Adrenal gland (tissue), 19 donors: ENCODE measurements at places on chromosomes 3 and 15. TPM values are rescaled to one million over a fixed set of nuclear protein-coding genes. Genes with fewer than 3 reads are reported as not detected.

DUT gene
- 92.8 TPM for total RNA-seq

- DNase-seq, result peak; percentile 61
- H3K27me3 ChIP-seq, result no peaks in the 10 kb centered on the region
- H3K36me3 ChIP-seq, result peaks cover 48% of the 10 kb centered on the region
Measured at GRCh38 chr15:41284427-41285177, 47.8 kb downstream of the OIP5 start.

GRCh38 chr3:193796089-193796488 is 203.1 kb downstream of the OPA1 start:
- no peak for DNase-seq
- no peak overlapping the region for H3K4me3 ChIP-seq
- H3K27ac ChIP-seq, result no peak overlapping the region
- no peaks in the 10 kb centered on the region for H3K27me3 ChIP-seq
- H3K4me1 ChIP-seq, result peaks cover 15% of the 10 kb centered on the region
- H3K36me3 ChIP-seq, result no peaks in the 10 kb centered on the region

- H3K4me3 ChIP-seq, result no peak overlapping the region
- no peaks in the 10 kb centered on the region for H3K4me1 ChIP-seq
- no peaks in the 10 kb centered on the region for H3K27me3 ChIP-seq
- H3K27ac ChIP-seq, result no peak overlapping the region
Measured at GRCh38 chr3:84126160-84126559, 832.6 kb upstream of the CADM2 start.

DNA sequence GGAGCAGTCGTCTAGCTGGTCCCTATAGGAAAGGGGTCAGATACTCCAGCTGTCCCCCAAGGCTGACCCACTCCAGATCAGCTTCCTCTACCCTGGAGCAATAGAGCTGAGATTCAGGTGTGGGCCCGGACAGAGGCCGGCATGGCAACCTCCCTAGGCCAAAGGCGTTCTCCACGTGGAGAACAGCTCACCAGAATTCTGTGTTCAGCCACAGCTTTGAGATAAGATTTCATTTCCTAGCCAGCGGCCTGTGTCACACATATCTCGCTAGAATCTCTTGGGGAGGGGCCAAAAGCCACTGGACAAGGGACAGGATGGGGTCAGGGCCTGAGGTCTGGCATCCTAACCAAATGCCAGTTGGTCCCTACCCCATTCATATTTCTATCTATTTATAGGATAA is 20.1 kb downstream of the SRGAP3 start:
- H3K4me3 ChIP-seq, result no peak overlapping the region
- H3K27me3 ChIP-seq, result no peaks in the 10 kb centered on the region
- H3K36me3 ChIP-seq, result no peaks in the 10 kb centered on the region
- peaks cover 58% of the 10 kb centered on the region for H3K4me1 ChIP-seq
- H3K27ac ChIP-seq, result peak overlapping the region; percentile 3
- DNase-seq, result peak; percentile 91

- peak overlapping the region; percentile 39 for H3K27ac ChIP-seq
- no peaks in the 10 kb centered on the region for H3K36me3 ChIP-seq
- no peak overlapping the region for H3K4me3 ChIP-seq
- peaks cover 4% of the 10 kb centered on the region for H3K4me1 ChIP-seq
- DNase-seq, result no peak
Measured at GRCh38 chr3:58026598-58026997, 18.4 kb downstream of the FLNB start.

DNA sequence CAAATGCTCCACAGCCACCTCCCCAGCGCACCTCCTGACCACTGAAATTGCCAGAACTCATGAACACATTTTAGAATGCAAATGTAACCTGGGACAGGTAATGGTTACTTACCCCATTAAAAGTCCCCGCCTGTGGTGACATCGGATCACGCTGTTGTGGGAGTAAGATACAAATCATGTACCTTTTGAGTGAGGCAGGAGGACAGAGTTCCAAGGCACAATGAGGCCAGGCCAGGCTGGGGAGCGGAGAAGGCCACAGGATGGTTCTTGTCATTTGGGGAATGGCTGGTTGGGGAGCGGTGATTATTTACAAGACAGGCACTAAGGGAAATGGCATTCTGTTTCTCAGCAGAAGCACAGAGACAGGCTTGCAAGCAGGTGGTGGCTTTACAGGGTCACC is 490.0 kb downstream of the EDEM1 start:
- no peak overlapping the region for H3K4me3 ChIP-seq
- no peak for DNase-seq
- no peak overlapping the region for H3K27ac ChIP-seq
- H3K4me1 ChIP-seq, result no peaks in the 10 kb centered on the region

MRAS gene
- total RNA-seq, result 150 TPM

DNA sequence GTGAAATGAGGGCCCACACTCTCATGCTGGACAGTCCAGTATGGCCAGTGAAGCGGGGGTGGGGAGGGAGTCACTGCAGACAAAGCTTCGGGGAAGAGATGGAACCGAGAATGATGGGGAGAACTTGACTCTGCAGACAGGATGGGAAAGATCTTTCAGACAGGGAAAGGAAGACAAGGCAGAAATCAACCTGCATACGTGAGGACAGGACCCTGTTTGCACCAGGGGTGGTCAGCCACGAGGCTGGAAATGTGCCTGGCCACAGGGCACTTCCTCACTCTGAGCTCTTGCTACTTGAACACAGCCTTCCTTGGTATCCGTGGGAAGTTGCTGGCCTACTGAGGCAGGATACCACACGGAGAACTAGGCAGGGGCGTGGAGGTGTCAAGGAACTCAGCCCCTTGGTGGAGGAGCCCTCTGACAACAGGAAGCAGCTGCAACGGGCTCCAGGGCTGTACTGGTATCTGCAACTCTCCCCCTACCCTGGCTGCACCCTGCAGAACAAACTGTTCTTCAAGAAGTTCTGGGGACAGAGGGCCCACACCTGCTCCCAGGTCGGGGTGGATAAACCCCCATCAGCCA is 9.3 kb upstream of the SRP14 start:
- H3K36me3 ChIP-seq, result no peaks in the 10 kb centered on the region
- peak; percentile 34 for DNase-seq
- H3K27ac ChIP-seq, result peak overlapping the region; percentile 71
- no peak overlapping the region for H3K4me3 ChIP-seq
- peaks cover 23% of the 10 kb centered on the region for H3K4me1 ChIP-seq

DNA sequence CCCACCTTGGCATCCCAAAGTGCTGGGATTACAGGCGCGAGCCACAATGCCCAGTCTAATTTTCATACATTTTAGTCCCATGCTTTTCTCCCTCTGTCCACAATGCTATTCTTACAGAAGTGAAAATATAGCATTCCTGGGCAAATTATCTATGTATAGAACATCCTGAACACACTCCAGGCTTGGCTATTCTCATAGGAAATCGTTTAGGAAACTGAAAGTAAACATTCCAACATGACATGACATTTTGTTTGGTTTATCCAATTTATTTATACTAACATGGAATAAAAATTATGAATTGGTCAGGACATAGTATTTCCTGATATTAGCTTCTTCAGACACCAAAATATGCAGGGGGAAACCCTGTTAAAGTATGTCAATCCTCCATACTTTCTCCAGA is 52.6 kb downstream of the SYNM start:
- no peaks in the 10 kb centered on the region for H3K27me3 ChIP-seq
- no peak overlapping the region for H3K27ac ChIP-seq
- peaks cover 16% of the 10 kb centered on the region for H3K36me3 ChIP-seq
- H3K4me3 ChIP-seq, result no peak overlapping the region
- DNase-seq, result no peak
- no peaks in the 10 kb centered on the region for H3K4me1 ChIP-seq

DNA sequence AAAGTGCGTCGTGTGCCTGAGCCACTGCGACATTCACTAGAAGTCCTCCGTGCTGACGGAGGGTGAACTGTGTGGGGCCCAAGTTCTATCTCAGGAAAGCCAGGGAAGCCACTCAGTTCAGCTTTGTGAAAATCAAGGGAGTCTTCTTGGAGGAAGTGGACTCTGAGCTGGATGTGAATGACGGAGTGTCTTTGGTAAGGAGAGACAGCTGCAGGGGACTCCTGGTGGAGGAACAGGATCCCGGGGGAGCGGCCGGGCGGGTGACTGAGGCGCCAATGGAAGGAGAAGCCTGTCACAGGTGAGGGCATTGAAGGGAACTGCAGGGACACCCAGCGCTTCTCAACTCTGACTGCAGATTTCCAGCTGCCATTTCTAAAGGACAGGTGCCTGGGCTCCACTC is 75.6 kb downstream of the APBA2 start:
- H3K27me3 ChIP-seq, result no peaks in the 10 kb centered on the region
- H3K27ac ChIP-seq, result no peak overlapping the region
- no peak overlapping the region for H3K4me3 ChIP-seq
- H3K36me3 ChIP-seq, result no peaks in the 10 kb centered on the region

DNA sequence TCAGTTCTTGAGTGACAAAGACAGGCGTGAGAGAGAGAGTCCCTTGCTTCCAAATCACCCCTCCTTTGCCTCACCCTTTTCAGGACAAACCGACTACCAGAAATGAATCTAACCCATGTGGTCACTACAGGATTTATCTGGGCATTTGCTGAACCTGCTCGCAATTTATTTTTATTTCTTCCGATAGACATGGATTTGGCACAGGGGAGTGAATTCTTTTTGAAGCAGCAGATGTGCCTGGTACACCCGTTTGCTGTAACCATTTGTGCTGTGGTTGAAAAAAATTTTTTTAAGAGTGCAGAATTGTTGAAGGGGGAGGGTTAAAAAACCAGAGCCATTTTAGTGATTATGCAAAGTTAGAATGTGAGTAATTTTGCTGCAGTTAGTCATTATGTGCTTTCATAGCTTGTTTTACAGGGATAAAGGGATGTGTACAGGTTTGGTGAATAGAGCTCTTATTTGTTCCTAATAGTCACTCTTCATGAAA is 442.0 kb downstream of the LPP start:
- no peaks in the 10 kb centered on the region for H3K36me3 ChIP-seq
- H3K27me3 ChIP-seq, result no peaks in the 10 kb centered on the region
- H3K4me1 ChIP-seq, result peaks cover 20% of the 10 kb centered on the region

- H3K27me3 ChIP-seq, result no peaks in the 10 kb centered on the region
- no peaks in the 10 kb centered on the region for H3K4me1 ChIP-seq
- H3K4me3 ChIP-seq, result no peak overlapping the region
- H3K27ac ChIP-seq, result no peak overlapping the region
- no peaks in the 10 kb centered on the region for H3K36me3 ChIP-seq
- no peak for DNase-seq
Measured at GRCh38 chr3:175456466-175456865, 597.3 kb downstream of the NAALADL2 start.

- peak overlapping the region; percentile 93 for H3K27ac ChIP-seq
- DNase-seq, result peak; percentile 59
- peaks cover 22% of the 10 kb centered on the region for H3K36me3 ChIP-seq
- no peak overlapping the region for H3K4me3 ChIP-seq
Measured at GRCh38 chr15:96340598-96341512, 10.4 kb downstream of the NR2F2 start.

CYP8B1 gene
- total RNA-seq, result not detected

CCDC39 gene
- 0.08 TPM for total RNA-seq

DNA sequence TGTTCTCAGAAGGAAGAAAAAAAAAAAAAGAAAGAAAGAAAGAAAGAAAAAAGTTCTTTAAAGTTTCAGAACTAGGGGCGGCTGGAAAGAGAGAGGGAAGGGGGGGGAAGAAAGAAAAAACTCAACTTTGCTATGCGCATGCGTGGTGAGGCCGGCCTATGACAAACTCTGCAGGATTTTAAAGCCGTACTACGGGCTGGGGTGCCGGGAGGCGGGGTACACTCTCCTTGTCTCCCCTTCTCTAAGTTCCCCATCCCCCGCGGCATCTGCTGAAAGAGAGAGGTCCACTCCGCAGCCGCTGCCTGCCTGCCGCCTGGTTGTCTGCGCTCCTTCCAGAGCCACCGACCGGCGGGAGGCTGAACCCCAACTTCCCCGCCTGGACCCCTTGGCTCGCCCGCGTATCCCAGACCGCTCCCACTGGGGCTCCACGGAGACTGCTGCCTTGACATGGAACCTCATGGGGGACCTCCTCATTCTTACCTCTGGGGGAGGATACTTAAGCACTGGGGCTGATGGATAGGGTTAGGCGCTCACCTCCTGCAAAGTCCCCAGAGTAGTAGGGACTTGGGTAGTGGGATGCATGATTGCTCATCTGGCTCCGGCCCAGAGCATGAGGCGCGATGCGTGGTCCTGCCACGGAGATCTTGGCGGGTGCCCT is 1.4 kb upstream of the WNT5A start:
- no peak overlapping the region for H3K27ac ChIP-seq
- no peaks in the 10 kb centered on the region for H3K36me3 ChIP-seq
- no peaks in the 10 kb centered on the region for H3K4me1 ChIP-seq
- peaks cover 51% of the 10 kb centered on the region for H3K27me3 ChIP-seq
- no peak overlapping the region for H3K4me3 ChIP-seq

GOLGA8K gene
- 0.83 TPM for total RNA-seq

ZNF385D gene
- 0.80 TPM for total RNA-seq

DNA sequence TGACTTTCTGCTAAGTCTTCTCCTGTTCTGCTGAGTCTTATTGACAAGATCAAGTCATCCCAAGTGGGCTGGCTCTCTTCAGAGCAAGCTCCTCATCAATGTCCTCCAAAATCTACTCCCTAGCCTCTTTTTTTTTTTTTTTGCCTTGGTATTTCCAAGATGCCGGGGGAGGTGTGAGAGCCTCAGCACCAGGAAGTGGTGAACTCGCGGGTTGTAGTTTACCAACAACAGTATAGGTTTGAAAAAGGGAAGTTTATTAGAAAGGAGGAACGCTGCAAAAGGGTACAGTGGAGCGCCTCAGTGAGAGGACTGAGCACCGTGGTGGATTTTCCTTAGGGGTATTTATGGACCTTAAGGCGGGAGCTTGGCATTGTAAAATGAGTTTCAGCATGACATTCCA is 94.3 kb upstream of the SGO1 start:
- no peak overlapping the region for H3K27ac ChIP-seq
- no peak for DNase-seq
- H3K36me3 ChIP-seq, result no peaks in the 10 kb centered on the region
- H3K4me1 ChIP-seq, result no peaks in the 10 kb centered on the region
- no peak overlapping the region for H3K4me3 ChIP-seq
- H3K27me3 ChIP-seq, result no peaks in the 10 kb centered on the region

GRCh38 chr15:65836665-65837064 is 32.6 kb upstream of the RAB11A start:
- H3K4me1 ChIP-seq, result peaks cover 23% of the 10 kb centered on the region
- no peak for DNase-seq
- no peaks in the 10 kb centered on the region for H3K27me3 ChIP-seq
